Stimulated activated CD8-positive, alpha-beta memory T cell treated with anti-CD3 and anti-CD28 coated beads, Interleukin-15, amount 100 ng/mL, for 4 hours (primary cell): ENCODE measurements at places on chromosomes 6 and 20.

- no peak for DNase-seq
Measured at GRCh38 chr6:45741437-45742171, 274.1 kb downstream of the CLIC5 start.

DNA sequence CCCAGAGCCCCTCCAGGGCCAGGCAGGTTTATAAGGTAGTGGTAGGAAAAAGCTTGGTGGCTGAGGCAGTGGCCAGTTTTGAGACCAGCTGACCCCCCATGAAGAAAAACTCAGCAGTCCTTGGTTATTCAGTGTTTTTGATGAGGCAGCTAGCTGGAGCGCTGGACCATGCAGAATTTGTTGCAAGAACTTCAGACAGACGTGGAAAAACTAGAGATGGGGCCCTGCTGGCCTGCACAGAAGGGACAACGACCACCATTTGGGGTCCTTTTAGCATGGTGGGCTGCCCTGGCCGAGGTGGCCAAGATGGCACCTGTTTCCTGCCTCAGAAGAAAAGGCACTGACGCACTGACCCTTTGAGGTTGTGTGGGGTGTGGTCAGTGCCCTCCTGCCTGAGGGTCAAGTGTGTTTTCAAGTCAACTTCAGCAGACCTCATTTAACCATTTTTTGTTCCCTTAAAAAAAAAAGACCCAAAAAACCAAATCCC lies 2.7 kb downstream of the RPS21 start:
- no peak for DNase-seq

DNA sequence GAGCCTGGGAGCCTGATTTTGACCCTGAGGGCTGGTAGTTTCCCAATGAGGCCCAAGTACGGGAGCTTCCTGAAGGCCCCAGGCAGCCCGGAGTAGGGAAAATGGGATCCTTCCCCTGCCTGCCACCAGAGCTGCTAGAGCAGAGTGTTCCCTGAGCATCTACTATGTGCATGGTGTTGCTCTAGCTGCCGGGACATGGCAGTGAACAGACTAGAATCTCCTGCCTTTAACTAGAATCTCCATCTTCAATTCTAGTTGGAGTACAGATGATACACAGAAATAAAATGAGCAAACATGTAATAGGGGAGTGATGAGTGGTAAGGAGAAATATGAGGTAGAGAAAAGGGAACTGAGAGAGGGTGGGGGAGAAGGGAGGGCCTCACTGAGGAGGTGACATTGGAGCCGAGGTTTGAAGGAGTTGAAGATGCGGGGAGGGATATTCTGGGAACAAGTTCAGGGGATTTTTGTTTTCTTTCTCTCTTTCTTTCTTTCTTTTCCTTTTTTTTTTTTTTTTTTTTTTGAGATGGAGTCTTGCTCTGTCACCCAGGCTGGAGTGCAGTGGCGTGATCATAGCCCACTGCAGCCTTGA lies 18.5 kb downstream of the VSTM2L start:
- no peak for DNase-seq

DNA sequence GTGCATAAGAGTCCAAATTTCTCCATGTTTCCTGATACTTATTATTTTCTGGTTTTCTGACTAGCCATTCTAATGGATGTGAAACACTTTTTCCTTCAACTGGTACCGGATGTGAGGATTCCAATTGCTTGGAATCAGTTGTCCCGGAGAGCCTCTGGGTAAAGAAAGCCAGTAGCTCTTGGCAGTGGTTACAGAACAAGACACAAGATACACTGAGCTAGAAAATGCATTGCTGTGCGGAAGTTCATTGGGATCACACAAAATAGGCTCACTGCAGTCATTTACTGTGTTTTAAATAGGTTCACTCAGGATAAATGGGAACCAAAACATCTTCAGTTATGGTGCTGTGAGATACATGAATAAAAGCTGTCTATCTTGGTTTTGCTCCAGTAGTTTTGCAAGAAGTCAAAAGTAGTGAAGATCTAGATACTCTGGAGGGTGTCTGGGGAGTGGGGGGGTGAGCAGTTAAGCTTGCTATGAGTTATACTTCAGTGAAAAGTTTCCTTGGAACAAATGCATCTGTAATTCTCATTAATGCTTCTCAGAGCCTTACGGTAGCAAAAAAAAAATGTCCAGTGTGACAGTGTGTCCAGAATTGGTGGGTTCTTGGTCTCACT lies 54.4 kb upstream of the RNF182 start:
- no peak for DNase-seq

GRCh38 chr6:143146186-143146851 lies 85.6 kb downstream of the AIG1 start:
- DNase-seq, result no peak

GRCh38 chr6:166772518-166772917 lies 145.5 kb upstream of the RPS6KA2 start:
- DNase-seq, result no peak

DNA sequence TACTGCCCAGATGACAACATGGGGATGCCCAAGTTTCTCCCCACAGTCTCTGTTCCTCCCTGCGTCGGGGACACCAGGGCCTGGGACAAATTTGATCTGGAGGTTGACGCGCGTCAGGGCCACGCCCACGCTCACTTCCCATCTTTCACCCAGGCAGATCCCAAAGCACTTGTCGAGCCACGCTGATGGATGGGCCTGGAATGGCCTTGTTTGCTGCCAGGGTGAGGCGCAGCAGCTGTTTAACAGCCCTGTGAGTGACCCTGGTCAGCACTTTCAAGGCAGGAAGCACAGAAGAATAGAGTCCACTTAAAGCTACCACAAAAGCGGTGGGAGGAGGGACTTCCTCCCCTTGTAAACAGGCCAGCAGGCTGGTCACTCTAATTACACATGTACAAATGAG lies 324.7 kb upstream of the JARID2 start:
- DNase-seq, result no peak

DNA sequence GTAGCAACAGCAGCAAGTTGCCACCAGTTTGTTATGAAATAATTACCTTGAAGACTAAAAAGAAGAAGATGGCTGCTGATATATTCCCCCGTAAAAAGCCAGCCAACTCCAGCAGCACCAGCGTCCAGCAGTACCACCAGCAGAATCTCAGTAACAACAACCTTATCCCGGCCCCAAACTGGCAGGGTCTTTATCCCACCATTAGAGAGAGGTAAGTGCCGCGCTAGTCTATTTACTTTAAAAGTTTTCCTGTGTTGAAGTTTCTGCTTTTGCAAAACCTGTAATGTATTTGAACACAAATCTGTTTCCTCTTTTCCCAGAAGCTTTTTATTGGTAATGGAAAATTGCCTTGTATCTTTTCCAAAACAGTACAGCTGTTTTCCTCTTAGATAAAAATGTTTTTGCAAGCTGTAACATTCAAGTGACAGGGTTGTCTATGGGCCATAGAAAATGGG lies 725 bp downstream of the BTBD3 start:
- no peak for DNase-seq
